Bone marrow (tissue), 2 donors: ENCODE measurements at places on chromosomes 1 and 21.

DNA sequence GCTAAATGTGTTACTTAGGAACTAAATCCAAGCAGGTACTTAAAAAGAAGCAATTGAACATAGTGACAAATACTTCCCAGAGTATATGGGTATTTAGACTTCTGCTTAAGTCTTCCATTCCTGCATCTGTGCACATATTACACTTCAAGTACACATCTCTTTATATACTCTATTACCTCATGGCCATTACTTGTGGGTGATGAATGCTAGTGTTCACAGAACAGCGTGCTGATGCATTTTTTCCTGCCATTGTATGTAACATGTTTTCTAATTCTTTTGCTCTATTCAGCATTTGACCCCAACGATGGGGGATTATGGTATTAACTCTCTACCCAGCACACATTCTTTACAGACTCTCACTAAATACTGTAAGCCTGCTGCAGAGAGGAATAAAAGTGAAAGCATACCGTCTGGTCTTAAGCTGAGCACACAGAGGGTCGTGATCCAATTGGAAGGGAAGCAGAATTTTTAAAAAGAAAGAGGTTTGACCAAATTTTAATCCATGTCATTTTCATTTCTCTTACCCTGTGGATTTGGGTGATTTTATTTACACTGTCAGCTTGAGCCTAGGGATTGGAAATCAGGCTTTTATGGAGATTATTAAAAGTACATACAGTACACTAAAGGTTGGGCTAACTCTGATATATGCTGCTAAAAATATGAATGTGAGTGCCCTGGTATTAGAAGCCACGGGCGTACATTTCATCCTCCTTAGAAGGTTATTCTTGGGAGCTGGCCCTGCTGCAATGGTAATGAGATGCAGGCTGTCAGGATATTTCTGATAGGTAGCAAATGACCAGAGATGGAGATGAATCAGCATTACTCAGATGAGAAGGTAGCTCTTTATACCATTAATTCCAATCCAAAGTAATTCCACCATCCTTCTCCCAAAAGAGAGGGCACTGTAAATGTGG, 95.5 kb upstream of the PROX1 start:
- no peak for DNase-seq

DNA sequence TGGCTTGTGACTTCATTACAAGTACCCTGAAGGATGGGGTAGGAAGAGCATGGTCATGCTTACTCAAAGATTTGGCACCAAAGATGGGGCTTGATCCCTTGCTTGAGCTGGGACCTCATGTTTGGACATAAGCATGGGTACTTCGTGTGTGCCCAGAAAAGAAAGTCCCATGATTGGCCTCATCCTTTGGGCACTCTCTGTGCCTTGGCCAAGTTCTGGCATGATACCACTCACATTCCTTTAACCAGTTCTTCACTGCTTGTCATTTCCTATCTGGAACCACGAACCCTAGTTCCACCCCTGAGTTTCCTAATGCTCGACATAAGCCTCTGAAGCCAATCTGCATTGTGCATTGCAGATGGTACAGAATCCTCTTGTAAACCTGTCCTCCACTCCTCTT, 107.0 kb downstream of the NAV1 start:
- no peak for DNase-seq

GRCh38 chr1:31310198-31310597, 13.4 kb downstream of the ZCCHC17 start:
- no peak for DNase-seq

DNA sequence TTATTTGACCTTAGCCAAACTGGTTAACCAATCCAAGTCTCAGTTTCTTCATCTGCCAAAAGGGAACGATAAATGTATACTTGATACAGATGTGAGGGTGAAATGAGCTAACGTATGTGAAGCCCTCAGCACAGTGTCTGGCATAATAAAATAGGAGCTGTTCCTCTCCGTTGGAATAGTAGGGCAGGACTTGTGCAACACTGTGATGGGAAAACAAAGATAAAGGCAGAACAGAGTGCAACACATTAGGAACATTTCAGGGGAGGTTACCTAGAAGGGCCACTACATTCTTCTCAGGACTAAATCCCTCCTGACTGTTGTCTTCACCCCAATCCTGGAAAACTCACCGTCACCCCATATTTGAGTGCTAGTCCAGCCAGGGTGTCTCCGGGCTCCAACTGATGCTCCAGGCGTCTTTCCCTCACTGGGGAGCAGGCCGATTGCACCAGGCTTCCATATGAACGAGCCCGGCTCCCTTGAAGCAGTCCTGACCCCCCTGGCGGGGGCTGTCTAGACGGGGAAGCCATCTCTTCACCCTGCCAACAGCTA, 896 bp downstream of the LYSMD1 start:
- DNase-seq, result no peak

DNA sequence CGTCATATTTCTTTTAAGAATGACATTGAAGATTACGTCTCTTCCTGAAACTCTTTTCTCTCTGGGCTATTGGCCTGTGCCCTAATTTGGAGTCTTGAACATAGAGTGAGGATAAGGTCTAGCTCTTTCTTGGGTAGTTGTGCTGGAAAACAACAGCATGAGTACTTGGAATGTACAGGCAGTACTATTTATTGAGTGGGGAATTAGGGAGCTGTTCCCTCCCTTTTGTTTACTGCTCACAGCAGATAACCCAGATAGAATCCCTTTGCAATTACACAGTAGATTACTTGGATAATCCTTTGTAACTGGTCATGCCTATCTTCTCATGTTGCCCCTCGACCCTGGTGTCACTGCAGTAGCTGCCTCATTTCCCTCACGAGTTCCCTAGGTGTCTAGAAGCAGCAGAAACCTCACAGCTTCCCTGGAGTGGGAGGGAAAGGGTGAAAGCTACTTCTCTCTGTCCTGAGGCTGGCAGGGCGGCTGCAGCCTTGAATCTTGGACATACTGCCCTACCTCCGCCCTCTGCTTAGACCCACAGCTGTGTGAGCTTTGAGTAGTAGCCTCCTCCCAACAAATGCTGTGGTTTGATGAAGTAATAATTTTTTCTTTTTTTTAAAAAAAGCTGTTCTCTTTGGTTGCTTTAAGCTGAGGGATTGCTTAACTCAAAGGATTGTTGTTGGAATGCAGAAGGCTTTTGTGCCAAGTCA, 70.6 kb downstream of the FGGY start:
- no peak for DNase-seq
